PC-9 (cell line): ENCODE measurements at places on chromosomes 2 and 18.

DNA sequence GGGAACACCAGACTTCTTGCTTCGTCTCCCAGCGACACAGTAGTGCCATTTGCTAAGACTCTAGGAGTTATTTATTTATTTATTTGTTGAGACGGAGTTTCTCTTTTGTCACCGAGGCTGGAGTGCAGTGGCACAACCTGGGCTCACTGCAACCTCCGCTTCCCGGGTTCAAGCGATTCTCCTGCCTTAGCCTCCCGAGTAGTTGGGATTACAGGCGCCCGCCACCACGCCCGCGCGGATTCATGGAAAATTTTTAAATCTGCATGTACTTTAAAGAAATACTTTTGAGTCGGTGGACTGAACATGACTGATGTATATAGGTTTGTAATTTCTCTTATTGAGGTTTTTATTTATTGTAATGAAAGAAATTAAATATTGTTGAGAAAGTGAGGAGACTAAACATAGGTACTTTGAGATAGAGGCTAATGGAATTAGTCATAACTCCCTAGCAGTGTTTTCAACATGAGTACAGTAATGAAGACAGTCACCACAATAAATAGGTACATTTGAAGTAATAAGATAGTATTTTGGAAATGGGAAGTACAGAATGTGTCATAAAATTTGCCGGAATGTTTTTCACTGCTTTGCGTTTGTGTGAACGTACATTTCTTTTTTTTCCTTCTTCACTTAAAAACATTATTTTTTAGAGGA is 983 bp downstream of the MTX2 start:
- H3K36me3 ChIP-seq: 0 out of 2 replicates have a peak, but pooled peaks cover 12% of the 10 kb centered on the region
- H3K27ac ChIP-seq: 0 out of 2 replicates have a peak overlapping the region, but pooled peaks have one; percentile 67

DNA sequence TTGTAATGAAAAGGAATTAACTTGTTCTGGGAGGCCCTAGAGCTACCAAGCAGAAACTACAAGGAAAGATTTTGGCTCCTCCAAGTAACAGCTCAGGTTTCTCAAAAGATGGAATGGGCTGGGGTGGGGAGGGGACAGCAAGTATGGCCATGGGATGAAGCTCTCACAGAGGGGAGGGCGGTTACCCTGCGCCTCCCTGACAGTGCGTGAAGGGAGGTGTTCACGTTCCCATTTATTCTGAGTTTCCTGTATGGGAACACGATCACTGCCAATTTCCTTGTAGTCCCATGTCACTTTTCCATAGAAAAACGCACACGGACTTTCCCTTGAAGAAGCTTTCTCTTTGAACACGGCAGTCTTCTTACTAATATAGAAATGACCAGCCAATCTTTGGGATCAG is 17.0 kb downstream of the CDC42EP3 start:
- H3K27me3 ChIP-seq: no peaks in the 10 kb centered on the region
- H3K4me1 ChIP-seq: peaks cover 49% of the 10 kb centered on the region
- H3K27ac ChIP-seq: peak overlapping the region; percentile 23; the same call in 1 of the 2 replicates
- DNase-seq: no peak

- no peak overlapping the region for H3K4me3 ChIP-seq
- DNase-seq: no peak
- H3K36me3 ChIP-seq: no peaks in the 10 kb centered on the region
Observed at GRCh38 chr2:220078439-220078838, 451.0 kb downstream of the SLC4A3 start.

GRCh38 chr2:9769171-9770005 is 73.9 kb upstream of the TAF1B start:
- H3K36me3 ChIP-seq: no peaks in the 10 kb centered on the region
- H3K27me3 ChIP-seq: no peaks in the 10 kb centered on the region
- DNase-seq: no peak
- no peak overlapping the region for H3K27ac ChIP-seq

- H3K27me3 ChIP-seq: no peaks in the 10 kb centered on the region
- peaks cover 12% of the 10 kb centered on the region for H3K4me1 ChIP-seq
- DNase-seq: no peak
- H3K36me3 ChIP-seq: no peaks in the 10 kb centered on the region
- no peak overlapping the region for H3K4me3 ChIP-seq
Observed at GRCh38 chr2:232363784-232364615, 14.6 kb upstream of the ALPP start.

DNA sequence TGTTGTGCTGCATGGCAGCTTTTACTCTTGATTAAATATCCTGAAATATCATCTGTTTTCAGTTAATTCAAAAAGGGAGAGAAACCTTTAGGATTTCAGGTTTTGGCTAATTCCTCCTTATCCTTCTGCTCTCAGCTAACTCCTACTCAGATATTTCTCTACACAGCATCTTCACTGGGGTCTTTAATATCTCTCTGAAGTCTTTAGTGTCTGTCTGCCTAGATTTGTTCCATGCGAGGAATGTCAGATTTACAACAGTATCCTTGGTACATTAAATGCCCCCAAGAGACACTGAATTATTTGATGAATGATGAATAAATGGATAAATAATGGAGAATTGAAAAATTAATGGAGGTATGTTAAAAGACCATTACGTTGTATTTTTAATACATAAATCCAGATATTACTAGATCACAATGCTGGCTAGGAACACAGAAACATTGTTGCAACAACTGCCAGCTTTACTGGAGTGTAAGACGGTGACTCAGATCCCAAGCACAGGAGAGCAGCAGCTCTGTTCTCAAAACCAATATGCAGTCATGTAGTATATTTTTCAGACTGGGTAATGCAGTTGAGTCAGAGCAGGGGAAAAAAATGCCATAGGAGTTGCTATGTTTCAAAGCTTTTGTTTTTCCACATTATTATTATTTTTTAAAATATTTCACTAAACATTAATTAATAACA is 388.0 kb upstream of the SYT4 start:
- no peak for DNase-seq
- H3K27me3 ChIP-seq: no peaks in the 10 kb centered on the region
- H3K4me3 ChIP-seq: no peak overlapping the region
- no peaks in the 10 kb centered on the region for H3K4me1 ChIP-seq
- no peak overlapping the region for H3K27ac ChIP-seq
